Activated CD4-positive, alpha-beta T cell treated with anti-CD3 and anti-CD28 coated beads, Interleukin-2, amount 10 ng/mL, durations not matched to agents 7 days and 5 days (primary cell): ENCODE measurements at places on chromosomes 1 and 21.

GRCh38 chr1:68454534-68454933 is 4.8 kb upstream of the RPE65 start:
- H3K27ac ChIP-seq: no peak overlapping the region
- DNase-seq: no peak
- no peaks in the 10 kb centered on the region for H3K4me1 ChIP-seq
- no peak overlapping the region for H3K4me3 ChIP-seq

DNA sequence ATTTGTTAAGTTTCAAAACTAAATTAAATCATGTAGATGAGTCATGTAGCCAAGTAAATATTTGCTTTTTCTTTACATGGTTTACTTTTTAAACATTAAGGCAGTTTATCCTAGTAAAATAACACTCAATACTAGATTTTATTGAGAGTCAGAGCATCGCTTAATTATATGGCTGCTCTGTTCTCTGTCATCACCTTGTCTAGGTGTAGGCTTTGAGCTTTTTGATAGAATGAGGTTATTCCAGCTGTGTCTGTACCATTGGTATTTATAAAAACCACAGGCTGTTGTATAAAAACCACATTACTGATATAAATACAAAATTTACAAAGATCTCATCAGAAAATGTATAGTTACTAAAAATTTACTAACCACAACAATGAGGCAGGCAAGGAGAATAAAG is 42.5 kb upstream of the GPR52 start:
- no peak for DNase-seq
- no peak overlapping the region for H3K4me3 ChIP-seq
- H3K36me3 ChIP-seq: no peaks in the 10 kb centered on the region

DNA sequence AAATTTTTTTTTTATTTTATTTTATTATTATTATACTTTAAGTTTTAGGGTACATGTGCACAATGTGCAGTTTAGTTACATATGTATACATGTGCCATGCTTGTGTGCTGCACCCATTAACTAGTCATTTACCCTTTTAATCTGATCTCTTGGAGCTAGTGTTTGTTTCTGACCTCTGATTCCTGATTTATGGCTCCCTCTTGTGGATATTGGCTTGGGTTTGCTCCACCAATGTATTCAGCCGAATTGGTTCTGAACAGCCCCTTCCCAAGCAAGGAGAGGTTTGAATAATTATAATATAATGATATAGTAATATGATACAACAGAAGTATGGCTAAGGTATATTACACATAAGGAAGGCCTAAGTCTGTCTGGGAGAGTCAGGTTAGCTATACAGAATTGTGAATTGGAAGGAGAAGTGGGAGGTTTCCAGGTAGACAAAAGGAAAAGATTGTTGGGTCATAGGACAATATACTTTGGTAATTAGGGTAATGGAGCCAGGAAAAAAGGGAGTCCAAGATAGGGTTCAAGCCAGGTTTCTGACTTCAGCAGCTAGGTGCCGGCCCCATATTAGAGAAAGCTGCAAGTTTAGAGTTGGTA is 53.1 kb upstream of the HMCN1 start:
- H3K4me1 ChIP-seq: peaks cover 25% of the 10 kb centered on the region
- DNase-seq: peak; percentile 52
- peaks cover 4% of the 10 kb centered on the region for H3K27me3 ChIP-seq
- no peaks in the 10 kb centered on the region for H3K36me3 ChIP-seq
- no peak overlapping the region for H3K4me3 ChIP-seq

DNA sequence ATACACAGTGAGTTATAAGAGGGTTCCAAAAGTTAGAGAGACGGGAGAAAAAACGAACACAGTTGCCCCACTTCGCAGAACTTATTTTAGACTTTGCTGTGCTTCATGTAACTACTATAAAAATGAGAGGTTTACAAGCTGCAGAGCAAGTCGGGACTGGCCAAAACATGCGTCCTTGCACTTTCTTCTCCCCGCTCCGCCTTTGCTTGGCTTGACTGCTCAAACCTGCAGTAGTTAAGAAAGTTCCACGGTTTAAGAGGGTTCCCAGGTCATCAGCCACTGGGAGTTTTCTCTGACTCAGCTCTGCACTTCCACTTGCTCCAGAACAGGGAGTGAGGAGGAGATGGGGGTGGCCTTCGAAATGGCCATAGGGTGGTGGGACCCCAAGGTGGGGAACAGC is 36.2 kb downstream of the CLIC6 start:
- H3K36me3 ChIP-seq: no peaks in the 10 kb centered on the region
- no peak overlapping the region for H3K27ac ChIP-seq
- DNase-seq: no peak
- H3K4me1 ChIP-seq: peaks cover 24% of the 10 kb centered on the region

DNA sequence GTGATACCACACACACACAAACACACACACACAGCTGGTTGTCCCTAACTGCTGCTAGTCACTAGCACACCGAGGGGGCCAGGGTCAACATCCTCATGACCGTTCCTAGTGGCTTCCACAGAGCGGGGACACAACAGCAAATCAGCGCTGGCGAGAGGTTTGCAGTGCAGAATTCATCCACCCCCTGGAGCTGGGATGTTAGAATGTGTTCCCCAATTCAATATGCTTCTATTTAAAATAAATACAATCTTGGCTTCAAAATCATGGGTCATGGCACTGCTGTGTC is 16.2 kb upstream of the C2CD2 start:
- H3K4me3 ChIP-seq: no peak overlapping the region
- no peaks in the 10 kb centered on the region for H3K36me3 ChIP-seq
- H3K27ac ChIP-seq: no peak overlapping the region

GRCh38 chr1:208329300-208329699 is 85.1 kb upstream of the PLXNA2 start:
- no peak for DNase-seq
- no peaks in the 10 kb centered on the region for H3K4me1 ChIP-seq
- H3K36me3 ChIP-seq: no peaks in the 10 kb centered on the region
- H3K4me3 ChIP-seq: no peak overlapping the region

- no peak overlapping the region for H3K4me3 ChIP-seq
- DNase-seq: no peak
- no peaks in the 10 kb centered on the region for H3K36me3 ChIP-seq
Observed at GRCh38 chr1:114258633-114259032, 105.0 kb upstream of the SYT6 start.

DNA sequence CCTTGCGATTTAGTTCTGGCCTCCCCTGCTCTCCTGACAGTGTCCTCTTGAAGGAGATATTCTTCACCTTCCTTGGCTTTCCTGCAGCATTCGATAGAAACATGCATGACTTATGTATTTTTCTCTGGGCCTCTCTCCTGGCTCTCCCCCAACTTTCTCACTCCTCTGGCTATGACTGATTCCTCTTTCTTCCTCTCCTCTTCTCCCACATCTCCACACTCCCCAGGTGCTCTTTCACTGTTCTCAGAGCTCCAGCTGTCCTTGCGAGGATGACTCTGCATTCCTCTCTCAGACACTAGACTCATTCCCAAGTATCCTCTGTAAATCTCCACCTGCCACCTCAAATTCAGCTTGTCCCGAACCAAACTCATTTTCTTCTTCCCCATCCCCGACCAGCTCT is 18.0 kb downstream of the LRRC42 start:
- DNase-seq: no peak
- peaks cover 10% of the 10 kb centered on the region for H3K4me1 ChIP-seq
- no peak overlapping the region for H3K4me3 ChIP-seq
- H3K36me3 ChIP-seq: peaks cover 33% of the 10 kb centered on the region

- H3K4me3 ChIP-seq: no peak overlapping the region
- H3K27ac ChIP-seq: no peak overlapping the region
- H3K36me3 ChIP-seq: no peaks in the 10 kb centered on the region
- H3K27me3 ChIP-seq: no peaks in the 10 kb centered on the region
- no peak for DNase-seq
- H3K4me1 ChIP-seq: no peaks in the 10 kb centered on the region
Observed at GRCh38 chr1:40932006-40932405, 47.5 kb upstream of the CTPS1 start.

- DNase-seq: no peak
- no peak overlapping the region for H3K27ac ChIP-seq
- H3K27me3 ChIP-seq: no peaks in the 10 kb centered on the region
- H3K4me1 ChIP-seq: peaks cover 16% of the 10 kb centered on the region
- peaks cover 13% of the 10 kb centered on the region for H3K36me3 ChIP-seq
- no peak overlapping the region for H3K4me3 ChIP-seq
Observed at GRCh38 chr1:2492091-2492490, 16.0 kb downstream of the PLCH2 start.

DNA sequence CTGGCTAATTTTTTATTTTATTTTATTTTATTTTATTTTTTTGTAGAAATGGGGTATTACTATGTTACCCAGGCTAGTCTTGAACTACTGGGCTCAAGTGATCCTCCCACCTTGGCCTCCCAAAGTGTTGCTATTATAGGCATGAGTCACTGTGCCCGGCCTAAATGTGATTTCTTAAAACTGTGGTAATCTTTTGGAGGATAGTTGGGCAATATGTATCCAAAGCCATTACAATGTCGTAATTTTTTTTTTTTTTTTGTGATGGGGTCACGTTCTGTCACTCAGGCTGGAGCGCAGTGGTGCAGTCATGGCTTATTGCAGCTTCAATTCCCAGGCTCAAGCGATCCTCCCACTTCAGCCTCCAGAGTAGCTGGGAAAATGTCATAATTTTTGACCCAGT is 14.2 kb downstream of the ETV3L start:
- H3K27ac ChIP-seq: no peak overlapping the region
- no peaks in the 10 kb centered on the region for H3K36me3 ChIP-seq
- no peak overlapping the region for H3K4me3 ChIP-seq

DNA sequence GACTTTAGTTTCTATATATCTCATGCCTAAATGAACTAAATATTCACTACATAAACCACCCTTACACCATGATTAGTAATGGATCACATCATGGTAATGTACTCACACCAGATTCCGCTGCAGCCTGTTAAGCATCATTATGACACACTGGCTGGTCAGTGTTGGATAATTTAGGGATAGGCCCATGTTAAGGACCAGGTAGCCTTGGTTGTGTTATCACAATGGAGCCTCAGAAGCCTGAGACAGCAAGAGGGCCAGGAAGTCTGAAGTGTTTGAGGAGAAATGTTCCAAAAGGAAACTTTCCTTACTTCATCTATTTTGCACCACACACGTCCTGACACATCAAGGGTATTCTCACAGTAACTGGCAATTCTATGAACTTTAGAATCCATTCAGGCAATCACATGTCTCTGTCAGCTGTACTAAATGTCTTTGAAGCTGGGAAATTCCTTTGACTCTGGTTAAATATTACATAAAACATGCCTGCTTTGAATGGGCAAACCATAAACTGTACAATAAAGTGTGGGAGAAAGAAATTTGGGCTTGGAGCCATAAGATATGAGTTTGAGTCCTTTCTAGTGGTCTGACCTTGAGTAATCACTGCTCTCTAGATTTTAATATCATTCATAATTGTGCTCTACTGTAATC is 105.3 kb upstream of the DPT start:
- no peak overlapping the region for H3K4me3 ChIP-seq
- DNase-seq: no peak
- peaks cover 6% of the 10 kb centered on the region for H3K4me1 ChIP-seq

DNA sequence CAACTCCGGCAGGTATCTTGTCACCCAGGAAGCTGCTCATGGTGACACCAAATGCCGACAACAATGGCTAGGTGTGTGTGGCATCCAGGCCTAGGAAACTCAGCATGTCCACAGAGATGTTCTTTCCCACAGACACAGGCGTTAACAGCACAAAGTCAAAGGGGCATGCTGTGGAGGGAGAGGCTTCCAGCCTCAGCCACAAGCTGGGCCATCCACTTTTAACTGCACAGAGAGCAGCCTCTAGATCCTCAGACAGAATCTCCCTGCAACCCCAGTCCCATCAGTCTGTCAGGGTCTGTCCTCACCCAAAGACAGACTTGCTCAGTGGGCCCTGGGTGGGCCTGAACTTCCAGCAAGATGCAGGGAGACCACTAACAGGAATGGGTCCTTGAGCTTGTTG is 58.5 kb upstream of the BCAR3 start:
- H3K36me3 ChIP-seq: no peaks in the 10 kb centered on the region
- H3K4me1 ChIP-seq: peaks cover 8% of the 10 kb centered on the region
- no peak overlapping the region for H3K27ac ChIP-seq

DNA sequence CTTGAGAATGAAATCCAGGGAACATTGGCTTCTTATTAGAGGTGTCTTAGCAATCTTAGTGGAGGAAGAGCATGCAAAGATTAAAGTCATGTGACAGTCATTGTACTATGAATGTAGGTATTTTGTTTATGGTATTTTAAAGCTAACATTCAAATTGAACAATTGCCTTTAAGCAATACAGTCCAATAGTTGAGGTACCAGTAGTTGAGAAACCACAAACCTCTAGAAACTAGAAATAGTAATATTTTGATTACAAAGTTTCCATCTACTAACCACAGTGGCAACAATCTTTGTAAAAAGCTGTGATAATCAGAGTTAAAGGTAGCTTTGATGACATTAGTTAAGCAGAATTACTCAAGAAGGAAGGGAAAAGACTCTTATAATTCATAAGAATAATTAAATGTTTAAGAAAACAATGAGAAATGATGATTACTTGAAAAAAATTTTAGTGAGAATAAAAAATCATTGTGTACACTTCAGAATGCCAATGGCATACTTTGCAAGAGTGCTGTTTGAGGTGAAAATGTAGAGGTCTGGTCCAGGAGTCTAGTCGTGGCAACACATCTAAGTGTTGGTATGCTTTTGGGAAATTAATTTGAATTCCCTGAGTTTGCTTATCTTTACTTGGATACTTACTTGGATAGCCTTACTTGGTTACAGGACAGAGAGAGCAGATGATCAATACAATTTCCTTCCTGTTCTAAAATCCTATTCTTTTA is 104.9 kb upstream of the PTGFR start:
- DNase-seq: no peak
- H3K27ac ChIP-seq: no peak overlapping the region
- H3K27me3 ChIP-seq: peaks cover 5% of the 10 kb centered on the region
- no peak overlapping the region for H3K4me3 ChIP-seq

DNA sequence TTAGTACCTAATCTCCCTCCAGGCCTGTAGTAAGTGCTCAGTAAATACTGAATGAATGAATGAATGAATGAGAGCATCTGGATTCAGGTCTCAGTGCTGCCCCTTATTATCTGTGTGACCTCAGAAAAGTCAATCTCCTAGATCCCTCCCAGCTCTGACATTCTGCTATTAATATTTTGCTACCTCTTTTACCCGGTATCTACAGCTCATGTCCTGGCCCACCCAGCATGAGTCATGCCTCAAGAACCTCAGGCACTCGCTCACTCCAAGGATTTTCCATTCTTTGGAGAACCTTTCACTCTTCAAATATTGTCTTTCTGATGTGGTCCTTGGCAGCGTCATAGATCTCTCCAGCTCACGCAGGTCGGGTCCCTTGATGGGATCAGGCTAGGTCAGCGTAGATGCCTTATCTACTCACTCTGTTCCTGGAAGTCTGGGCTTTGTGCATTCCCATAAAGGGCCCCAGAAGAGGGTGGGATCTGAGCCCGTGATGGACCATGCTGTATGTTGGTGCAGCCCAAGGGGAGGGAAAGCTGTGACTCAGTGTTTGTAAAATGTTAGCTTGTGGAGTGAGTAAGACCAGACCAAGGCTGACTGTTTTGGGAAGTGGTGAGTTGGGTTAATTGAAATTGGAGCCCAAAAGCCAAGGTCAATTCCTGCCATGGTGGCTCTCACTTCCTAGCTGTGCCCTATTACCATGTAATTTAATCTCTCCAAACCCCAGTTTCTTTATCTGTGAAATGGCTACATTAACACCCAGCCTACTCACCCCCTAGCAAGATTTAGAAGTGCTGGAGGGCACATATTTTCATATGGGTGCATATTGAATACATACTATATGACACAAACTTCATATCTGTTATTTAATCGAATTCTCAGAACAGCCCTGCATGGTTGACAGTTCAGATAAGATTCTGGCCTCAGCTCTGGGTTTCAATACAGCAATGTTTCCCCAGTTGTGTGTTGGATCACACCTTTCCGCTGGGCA is 214.1 kb upstream of the USP24 start:
- no peak for DNase-seq
- H3K27me3 ChIP-seq: peaks cover 15% of the 10 kb centered on the region
- no peak overlapping the region for H3K4me3 ChIP-seq
- H3K27ac ChIP-seq: no peak overlapping the region
- H3K36me3 ChIP-seq: no peaks in the 10 kb centered on the region
